NCI-H187 (cell line): ENCODE measurements at places on chromosomes 13 and 19.

GRCh38 chr13:114124921-114125320, 7.5 kb downstream of the RASA3 start:
- no peak for DNase-seq

DNA sequence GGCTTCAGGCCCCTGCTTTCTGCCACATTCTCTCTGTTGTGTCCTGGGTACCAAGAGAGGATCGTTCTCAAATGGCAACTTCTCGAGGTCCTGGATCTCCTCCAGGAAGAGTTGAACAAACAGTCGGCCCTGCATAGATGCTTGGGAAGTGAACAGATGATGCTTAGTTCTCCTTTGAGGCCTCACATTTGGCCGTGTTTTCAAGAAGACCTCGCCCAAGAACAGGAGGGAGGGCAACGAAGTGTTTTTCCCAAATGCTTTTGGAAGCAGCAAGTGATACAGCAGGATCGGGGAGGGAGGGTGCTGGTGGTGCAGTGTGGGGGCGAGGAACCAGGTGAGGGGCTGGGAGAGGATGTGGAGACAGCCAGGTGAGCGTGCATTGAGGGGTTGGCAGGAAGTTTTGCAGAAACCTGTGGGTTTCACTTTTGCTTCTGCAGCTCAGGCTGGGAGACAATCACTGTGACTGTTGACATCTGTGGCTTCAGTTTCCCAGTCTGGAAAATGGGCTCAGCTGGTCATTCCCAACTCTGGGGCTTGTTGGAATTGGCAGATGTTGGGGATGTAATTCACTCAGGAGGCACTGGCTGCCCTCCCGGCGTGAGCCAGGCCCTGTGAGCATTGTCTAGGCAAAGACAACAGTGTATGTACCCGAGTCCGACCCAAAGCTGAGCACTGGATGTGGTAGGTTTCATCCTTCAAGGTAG, 21.6 kb downstream of the MAST3 start:
- DNase-seq: no peak

DNA sequence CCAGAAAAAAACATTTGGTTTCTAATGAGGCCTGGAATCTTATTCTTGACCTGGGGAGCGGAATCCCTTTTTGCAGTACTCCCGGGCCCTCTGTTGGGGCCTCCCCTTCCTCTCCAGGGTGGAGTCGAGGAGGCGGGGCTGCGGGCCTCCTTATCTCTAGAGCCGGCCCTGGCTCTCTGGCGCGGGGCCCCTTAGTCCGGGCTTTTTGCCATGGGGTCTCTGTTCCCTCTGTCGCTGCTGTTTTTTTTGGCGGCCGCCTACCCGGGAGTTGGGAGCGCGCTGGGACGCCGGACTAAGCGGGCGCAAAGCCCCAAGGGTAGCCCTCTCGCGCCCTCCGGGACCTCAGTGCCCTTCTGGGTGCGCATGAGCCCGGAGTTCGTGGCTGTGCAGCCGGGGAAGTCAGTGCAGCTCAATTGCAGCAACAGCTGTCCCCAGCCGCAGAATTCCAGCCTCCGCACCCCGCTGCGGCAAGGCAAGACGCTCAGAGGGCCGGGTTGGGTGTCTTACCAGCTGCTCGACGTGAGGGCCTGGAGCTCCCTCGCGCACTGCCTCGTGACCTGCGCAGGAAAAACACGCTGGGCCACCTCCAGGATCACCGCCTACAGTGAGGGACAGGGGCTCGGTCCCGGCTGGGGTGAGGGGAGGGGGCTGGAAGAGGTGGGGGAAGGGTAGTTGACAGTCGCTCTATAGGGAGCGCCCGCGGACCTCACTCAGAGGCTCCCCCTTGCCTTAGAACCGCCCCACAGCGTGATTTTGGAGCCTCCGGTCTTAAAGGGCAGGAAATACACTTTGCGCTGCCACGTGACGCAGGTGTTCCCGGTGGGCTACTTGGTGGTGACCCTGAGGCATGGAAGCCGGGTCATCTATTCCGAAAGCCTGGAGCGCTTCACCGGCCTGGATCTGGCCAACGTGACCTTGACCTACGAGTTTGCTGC, at the start of gene ICAM4:
Gene ICAM4, plus strand, starts transcription at position 153 of the 935 bp plus-strand sequence. Its CDS starts 58 bp downstream, at position 211.
- no peak for DNase-seq

DNA sequence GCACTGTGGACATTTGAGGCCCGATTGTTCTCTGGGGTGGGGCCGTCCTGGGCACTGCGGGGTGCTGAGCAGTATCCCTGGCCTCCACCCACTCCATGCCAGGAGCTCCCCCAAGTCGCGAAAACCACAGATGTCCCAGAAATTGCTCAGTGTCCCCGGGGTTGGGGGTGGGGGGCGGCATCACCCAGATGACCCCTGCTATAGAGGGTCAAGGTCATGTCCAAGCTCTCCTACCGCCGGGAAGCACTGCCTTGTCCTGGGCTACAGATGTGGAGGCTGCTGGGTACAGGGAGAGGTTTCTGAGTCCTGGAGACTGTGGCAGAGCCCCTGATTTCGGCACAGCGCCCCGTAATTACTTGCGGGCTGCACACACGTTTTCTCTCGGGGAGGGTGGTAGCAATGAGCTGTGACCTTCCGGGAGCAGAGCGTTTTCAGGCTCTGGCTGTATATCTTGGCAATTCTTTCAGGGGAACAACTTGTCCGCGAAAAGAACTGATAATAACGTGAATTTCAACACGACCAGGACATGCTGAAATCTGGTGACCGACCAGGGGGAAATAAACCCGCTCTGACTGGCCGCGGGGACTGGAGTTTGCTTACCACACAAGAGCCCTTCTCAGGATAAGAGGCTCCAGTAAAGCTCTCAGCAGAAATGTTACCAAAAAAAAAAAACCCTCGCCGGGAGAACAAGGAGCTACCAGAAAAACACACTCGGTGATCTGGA, 68.1 kb downstream of the GNG7 start:
- no peak for DNase-seq

GRCh38 chr13:21703846-21704245, 33.0 kb downstream of the FGF9 start:
- DNase-seq: no peak

- DNase-seq: no peak
These were observed 93.3 kb upstream of the SLC15A1 start for GRCh38 chr13:98845742-98846141.

- no peak for DNase-seq
These were observed 238.5 kb upstream of the STARD13 start for GRCh38 chr13:33524086-33524485.

DNA sequence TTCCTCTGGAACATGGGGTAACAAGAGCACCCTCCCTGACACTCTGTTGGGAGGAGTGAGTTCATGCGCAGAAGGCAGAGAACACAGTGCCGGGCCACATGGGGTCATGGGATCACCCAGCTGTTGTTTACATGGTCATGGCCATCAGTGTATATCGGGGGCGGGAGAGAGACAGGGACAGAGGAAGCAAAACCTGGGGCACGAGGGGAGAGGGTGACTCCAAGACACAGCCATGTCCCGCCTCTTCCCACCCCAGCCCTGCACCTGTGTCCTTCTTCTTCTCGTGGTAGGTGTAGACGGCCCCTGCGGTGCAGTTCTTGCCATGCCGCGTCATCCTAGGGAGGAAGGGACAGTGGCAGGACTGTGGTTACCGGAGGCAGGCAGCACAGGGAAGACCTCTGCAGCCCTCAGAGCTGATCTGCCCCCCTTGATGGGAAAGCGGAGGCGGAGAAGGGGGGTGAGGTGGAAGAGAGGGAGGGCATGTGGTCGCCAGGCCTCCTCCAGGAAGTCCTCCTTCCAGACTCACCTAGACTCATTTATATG, 19.9 kb downstream of the NOSIP start:
- DNase-seq: no peak

GRCh38 chr19:9937001-9937411, 691 bp upstream of the OLFM2 start:
- DNase-seq: no peak

GRCh38 chr19:42114412-42114811, 17.8 kb downstream of the POU2F2 start:
- DNase-seq: peak; percentile 96

DNA sequence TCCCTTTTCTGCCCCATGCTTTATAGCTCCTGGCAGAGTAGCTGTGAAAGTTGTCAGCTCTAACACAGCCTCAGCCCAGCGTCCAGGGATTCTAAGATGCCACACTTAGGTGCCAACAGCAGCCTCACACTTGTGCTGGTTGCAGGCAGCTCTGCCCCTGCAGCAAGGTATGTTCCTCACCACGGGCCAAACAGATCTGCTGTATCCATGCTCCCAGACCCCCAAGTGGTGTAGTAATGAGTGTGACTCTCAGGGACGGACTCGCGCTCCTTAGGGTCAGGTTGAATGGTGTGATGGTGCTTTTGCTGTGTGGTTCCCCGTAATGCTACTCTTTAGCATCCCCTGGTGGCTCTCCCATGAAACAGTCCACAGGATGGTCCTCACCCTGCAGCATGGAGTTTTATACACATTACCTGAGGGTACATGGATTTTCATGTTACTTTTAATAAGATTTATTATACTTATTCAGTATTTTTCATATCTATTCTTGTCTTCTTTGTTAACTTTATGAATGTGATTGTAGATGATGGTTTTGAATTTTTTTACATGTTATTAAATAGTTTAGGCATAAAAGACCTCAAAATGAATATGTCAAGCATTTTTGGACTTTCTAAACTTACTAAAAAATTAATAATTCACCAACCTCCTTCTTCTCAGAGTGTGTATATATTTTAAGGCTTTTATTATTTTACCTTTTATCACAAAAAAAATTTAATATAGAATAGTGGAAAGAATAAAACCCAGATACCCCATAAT, 232.5 kb downstream of the SLC7A1 start:
- peak; percentile 44 for DNase-seq

DNA sequence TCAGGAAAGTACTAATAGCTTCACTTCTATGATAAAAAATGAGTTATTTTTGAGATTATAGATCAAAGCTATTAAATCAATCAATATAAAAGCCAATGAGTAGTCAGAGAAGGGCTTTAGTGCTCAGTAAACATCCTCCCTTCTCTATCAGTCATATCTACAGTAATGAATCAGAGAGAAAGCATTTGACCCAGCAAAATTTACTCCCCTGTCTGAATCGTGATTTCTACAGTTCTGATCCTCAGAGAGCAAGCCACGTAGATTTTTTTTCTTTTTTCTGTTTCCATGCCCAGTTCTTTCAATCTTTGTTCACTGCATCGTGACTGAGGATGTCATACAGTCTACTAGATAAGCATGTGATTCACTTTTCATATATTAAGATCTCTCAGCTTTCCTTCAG, 16.2 kb upstream of the MBNL2 start:
- DNase-seq: no peak

- no peak for DNase-seq
These were observed 40.0 kb downstream of the ESD start for GRCh38 chr13:46756977-46757376.

DNA sequence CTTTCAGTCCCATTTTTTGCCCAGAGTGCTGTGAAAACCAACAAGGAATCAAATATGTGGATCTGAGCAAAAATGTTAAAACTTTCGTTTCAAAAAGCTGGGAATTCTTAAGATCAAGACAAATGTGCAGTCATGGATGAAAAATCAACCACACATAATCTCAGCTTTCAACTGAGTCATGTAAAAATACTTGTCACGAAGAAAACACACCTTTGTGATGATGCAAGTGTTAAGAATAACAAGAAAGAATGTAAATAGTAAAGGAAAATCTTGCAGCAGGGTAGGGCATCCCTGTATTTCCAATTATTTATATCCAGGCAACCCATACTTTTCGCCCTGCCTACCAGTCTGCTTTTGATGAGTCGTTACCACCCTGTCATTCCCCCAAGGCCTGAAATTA, 27.4 kb upstream of the DCLK1 start:
- no peak for DNase-seq

- DNase-seq: no peak
These were observed 11.4 kb downstream of the ARID3A start for GRCh38 chr19:937259-937694.

- no peak for DNase-seq
These were observed 156.3 kb downstream of the NDFIP2 start for GRCh38 chr13:79637133-79637763.
